Transverse colon (tissue), 4 donors: ENCODE measurements at places on chromosomes 5 and 9.

GRCh38 chr5:33936381-33937016 is at the start of gene RXFP3:
Gene RXFP3 (plus strand): TSS chr5:33936386. CDS start chr5:33936741, 355 bp downstream.
- DNase-seq, result no peak

DNA sequence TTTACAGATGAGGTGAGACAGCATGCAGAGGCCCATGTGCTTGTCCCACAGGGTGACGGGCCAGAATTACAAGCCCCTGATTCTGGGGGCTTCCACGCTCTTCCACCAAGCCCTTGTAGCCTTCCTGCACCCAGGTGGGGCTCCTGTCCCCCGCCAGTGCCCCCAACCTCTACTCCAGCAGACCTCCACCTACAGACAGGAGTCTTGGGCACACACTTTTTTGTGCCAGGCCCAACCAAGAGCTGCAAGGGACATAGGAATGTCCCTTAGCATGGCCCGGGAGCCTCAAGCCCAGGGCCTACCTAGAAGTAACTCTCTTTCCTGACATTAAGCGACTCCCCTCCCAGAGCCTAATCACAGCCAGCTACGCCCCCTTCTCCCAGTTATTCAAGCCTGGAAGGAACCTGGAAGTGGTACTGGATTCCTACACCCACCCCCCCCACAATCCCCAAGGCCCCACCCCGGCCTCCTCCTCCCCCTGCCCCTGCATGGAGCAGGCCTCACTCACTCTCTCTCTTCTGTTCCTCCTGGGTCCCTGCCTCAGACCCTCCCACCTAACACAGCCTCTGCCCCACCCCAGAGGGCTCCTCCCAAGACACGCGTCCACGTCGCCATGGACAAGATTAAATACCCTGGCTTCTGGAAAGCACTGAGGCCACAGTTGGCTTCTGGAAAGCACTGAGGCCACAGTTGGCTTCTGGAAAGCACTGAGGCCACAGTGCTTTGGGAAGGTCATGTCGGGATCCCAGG is 30.5 kb downstream of the ADAMTS2 start:
- no peak for DNase-seq

DNA sequence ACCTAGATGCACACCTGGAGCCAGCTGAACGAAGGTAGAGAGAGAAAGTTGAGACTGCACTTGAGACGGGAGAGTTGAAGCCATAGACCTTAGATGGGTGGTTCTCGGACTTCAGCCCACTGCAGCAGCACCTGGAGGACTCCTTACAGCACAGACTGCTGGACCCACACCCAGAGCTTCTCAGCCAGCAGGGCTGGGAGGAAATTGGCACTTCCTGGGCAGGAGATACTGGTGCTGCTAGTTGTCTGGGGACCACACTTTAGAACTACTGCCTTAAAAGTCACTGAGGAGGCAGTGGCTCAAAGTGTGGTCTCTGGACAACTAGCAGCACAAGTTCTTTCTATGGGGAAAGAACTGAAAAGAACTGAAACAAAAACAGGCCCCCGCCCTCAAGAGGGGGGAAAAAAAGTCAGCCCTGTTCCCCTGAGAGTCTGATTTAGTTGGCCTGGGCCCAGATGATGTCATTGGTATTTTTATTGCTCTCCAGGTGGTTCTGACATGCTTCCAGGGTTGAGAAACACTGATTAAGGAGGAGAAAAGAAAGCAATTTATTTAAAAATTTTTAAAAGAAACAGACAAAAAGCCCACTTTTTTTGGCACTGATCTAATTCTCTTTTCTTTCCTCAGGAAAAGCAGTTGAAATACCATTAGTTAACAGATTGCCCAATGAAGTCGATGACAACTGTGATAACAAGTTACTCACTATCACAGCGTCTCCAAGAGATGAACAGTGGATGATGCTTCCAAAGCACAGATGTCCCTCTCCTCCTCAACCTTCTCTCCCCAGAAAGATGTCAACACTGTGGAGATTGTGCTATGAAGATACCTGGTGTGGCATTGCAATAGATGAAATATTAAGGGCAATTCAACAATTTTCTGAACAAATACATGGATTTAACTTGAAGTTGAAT is 73.6 kb upstream of the ADAMTS16 start:
- DNase-seq, result no peak

DNA sequence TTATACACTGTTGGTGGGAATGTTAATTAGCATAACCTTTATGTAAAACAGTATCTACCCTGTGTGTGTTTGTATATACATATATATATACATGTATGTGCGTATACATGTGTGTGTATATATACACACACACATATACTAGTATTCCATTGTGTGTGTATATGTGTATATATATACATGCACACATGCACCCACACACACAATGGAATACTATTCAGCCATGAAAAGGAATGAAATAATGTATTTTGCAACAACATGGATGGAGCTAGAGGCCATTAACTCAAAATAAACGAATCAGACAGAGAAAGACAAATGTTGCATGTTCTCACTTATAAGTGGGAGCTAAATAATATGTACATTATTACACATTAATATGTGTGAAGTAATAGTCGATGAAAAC is 17.6 kb upstream of the SAP30L start:
- DNase-seq, result no peak

GRCh38 chr5:122661496-122662180 is 113.2 kb upstream of the SNX2 start:
- DNase-seq, result no peak

- no peak for DNase-seq
Measured at GRCh38 chr5:5904113-5904512, 474.2 kb downstream of the MED10 start.

GRCh38 chr9:88748566-88749261 is 213.7 kb downstream of the NXNL2 start:
- no peak for DNase-seq

DNA sequence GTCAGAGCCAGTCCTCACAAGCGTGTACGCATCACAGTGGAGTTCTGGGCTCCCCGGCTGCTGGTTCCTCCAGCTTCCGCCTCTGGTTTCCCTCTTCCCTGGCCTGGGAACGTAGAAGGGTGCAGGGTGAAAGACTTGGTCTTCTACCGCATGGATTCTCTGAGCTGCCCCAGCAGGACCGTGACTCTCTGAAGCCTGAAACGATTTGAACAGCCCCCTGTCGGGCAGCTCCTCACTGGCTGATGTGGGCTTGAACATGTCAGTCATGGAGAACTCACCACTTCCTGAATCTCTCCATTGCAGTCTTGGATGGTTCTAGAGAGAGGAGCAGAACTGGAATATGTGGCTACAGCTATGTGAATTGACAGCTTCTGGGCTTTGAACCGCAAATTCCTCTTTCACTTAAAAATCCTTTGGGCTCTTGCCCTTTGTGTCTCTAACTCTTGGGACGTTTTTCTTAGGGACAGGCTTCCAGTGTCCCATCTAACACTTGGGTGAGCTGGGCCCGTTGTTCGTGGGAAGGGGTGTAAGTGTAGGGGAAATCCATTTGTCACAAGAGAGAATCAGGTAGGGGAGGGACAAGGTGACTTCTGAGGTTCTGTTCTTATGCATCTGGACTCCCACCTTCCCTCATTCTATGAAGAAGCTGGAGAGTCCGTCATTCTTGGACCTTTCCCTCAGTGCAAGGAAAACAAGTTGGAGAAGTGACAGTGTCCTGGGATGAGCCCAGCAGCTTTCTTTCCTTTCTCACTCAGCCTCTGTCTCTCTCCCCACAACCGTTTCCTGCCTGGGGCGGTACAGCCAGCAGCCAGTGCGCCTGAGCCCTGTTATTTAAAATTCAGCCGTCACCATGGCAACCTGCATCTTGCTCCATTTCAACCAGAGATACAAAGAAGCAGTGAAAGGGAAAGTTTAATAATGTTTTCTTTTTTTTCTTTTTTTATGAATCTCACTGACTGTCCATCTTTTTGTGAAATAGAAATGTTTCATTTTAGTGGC is 84.7 kb downstream of the PTTG1 start:
- DNase-seq, result peak; percentile 46

- peak; percentile 58 for DNase-seq
Measured at GRCh38 chr9:137078701-137079400, 1.5 kb downstream of the UAP1L1 start.

GRCh38 chr5:74352256-74352655 is 288.3 kb downstream of the ENC1 start:
- DNase-seq, result no peak

DNA sequence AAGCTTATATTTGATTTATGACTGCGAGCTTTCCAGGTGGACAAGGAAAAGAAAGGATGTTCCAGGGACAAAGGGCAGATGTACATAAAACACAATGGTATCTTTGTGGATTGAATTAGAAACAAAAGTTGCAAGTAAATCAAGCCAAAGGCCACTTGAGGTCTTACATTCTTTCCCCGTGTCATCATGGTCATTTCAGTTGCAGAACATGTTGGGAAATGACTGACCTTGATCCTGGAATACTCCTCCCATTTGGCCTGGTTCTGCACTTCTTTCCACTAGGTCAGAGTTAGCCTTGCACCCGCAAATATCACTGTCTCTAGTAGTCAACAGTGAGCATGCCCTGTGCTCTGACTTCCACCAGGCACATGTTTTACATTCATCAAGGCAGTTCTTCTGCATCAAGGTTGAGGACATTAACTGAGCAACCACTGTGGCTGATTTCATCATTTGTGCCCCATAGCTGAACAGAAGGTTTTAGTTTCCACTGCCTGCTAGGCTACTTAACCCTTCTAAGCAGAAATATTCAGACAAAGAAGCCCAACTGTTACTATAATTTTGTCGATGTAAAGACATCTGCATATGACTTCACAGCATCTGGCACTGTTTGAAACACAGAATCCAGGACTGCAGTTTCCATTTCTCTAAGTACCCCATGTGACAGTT is 1161.7 kb upstream of the DMAC1 start:
- DNase-seq, result peak; percentile 11

- no peak for DNase-seq
Measured at GRCh38 chr9:13118313-13118712, 161.2 kb downstream of the MPDZ start.

GRCh38 chr9:108015690-108016089 is 526.1 kb upstream of the KLF4 start:
- no peak for DNase-seq

GRCh38 chr5:167845952-167846351 is 445.5 kb upstream of the WWC1 start:
- DNase-seq, result no peak

GRCh38 chr9:112119225-112120029 is 55.7 kb downstream of the SUSD1 start:
- DNase-seq, result peak; percentile 62

DNA sequence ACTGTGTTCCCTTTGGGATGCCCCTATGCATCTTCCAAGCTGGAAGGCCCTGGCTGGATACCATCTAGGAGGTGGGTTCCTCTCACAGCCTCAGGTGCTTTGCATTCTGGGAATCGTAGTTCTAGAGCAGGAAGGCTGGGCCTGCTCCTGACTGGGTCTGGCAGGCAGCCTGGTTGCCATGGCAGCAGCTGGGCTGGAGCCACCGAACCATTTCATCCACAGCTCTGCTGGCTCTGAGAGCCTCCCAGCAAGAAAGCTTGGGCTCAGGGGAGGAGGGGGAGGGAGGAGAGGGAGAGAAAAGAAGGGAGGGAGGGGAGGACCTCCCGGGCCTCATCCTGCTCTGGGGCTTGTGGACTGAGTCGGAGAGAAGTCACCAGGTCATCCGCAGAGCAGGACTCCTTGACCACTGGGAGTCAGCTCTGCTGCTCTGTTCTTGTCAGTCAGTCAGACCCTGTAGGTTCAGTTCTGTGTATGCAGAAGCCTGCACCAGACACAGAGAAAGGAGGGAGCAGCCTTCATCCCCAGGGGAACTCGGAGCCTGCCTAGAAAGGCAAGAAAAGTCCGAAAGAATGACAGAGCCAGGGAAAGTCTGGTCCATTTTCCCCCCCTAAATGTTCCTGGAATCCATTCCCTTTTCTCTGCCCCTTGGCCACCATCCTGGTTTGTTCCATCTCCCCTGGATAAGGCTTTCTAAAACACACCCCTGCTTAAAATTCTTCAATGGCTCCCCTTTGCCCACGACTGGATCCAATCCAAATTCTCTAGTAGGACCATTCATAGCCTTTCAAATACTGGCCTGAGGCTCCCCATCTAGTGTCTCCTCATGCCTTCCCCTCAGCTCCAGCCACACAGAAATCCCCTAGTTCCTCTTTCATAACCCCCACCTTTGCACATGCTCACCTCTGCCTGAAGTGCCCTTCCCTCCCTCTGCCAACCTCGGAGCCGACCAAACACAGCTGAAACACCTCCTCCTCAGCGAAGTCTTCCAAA is 65.4 kb upstream of the ARAP3 start:
- DNase-seq, result peak; percentile 51

DNA sequence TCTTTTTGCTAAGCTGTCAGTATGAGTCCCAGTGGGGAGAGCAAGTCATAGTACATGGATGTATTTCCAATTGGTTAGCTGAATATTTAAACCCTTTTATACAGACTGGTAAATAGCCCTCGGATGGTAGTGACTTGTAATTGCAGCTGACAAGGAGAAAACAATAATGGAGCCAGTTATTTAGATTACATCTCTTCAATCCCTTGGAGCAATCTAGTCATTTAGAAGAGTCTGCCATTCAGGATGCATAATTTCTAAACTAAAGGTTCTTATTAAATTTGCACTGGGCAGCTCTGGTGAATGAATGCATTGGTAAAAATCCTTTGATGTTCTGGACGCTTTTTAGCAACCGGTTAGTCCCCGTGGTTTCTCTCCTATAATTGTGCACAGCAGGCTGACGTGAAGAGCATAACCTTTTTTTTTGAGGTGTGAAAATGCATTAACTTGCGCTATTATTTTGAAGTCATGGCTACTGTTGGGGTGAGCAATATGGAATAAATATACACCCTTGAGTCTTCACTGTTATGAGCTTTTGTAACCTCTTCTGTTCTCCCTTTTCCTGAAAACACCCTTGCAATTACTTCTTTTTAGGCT is 158.6 kb upstream of the CD180 start:
- DNase-seq, result no peak

GRCh38 chr5:180519098-180519497 is 24.9 kb downstream of the CNOT6 start:
- DNase-seq, result no peak

DNA sequence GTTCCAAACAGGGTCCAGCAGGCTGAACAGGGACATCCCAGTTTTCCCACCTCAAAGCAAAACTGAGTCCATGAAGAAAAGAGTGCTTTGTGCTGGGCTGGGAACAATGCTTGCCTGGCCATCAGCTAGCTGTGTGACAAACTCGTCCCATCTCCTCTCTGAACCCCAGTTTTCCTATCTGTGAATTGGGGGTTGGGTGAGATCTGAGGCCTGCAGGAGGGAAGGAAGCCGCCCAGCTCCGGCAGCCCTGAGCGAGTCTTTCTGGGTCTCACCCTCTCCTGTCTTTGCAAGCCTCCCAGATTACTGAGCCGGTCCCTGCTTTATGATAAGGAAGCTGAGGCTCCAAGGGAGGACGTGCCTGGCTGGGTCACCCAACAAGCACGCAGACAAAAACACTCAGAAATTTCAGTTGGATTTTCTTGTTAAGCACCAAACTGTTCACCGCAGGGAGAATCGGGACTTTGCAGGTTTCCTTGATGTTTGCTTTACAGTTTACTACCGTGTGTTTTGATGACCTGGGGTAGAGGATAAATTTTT is 82.6 kb upstream of the LMX1B start:
- DNase-seq, result no peak

DNA sequence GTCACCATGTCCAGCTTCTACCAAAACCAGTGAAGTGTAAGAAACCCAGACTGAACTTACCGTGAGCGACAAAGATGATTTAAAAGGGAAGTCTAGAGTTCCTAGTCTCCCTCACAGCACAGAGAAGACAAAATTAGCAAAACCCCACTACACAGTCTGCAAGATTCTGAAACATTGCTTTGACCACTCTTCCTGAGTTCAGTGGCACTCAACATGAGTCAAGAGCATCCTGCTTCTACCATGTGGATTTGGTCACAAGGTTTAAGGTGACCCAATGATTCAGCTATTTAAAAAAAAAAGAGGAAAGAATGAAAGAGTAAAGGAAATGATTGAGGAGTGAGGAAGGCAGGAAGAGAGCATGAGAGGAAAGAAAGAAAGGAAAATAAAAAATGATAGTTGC is 19.8 kb downstream of the IL7R start:
- no peak for DNase-seq

GRCh38 chr9:125651576-125652232 is 55.3 kb downstream of the MAPKAP1 start:
- no peak for DNase-seq
